ENCODE measurements at places on chromosomes 2 and 18.

DNA sequence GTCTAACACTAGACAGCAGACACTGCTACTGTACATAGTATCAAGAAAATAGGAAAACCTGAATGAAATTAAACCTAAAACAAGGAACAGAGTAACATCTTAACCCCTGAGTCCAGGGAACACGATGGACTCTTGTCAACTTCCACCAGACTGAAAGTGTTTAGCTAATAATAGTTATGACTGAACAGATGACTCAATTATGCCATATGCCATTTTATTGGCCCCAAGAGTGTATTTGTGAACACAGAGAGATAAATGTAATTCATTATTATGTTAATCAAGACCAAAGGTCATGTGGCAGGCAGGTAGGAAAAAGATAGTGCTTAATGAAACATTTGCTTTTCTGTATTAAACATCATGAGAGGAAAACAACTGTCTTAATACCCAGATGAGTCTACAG lies 58.0 kb downstream of the NYAP2 start:
- no peak for DNase-seq

DNA sequence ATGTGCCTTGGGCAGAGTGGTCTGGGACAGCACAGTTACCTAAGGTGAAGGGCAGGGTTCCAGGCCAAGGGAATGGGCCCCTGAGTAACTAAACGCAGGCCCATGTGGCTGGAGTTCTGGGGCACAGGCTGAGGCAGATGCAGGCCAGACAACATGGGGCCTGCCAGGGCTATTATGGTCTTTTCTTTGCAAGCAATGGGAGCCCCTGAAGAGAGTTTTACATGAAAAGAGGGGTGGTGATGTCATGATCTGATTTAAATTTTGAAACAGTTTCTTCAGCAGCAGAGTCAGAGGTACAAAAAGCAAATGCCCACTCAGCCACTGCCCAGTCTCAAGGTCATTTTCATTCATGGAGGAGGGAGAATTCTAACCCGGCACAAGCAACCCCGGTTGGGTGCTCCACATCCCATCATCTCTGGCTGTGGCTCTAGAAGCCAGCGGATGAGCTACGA lies 5.6 kb downstream of the CHST10 start:
- no peak for DNase-seq

DNA sequence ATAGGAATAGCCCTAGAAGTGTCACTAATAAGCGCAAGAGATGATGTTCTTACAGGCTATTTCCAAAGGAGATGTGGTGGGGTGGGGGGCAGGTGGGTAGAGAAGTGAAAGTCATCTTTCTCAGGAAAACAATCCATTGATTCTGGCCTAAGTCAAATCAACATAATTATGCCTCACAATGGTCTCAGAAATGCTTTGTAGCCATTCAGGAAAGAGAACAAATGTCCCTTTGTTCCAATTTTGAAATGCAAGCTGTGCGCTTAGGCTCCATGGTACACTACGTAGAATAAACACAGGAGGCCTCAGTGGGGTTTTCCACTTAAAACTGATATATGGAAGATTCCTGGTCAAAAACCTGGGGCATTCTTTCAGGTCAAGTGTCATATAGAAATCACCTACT lies 529.9 kb upstream of the KLHL29 start:
- DNase-seq: no peak

- no peak for DNase-seq
Measured at GRCh38 chr2:96320728-96321622, 4.1 kb upstream of the ITPRIPL1 start.

GRCh38 chr18:48786455-48787202 lies 164.1 kb downstream of the SMAD7 start:
- DNase-seq: no peak

- no peak for DNase-seq
Measured at GRCh38 chr2:64203131-64203857, 59.1 kb upstream of the PELI1 start.

GRCh38 chr2:121400201-121400600 lies 115.2 kb upstream of the TFCP2L1 start:
- DNase-seq: no peak

DNA sequence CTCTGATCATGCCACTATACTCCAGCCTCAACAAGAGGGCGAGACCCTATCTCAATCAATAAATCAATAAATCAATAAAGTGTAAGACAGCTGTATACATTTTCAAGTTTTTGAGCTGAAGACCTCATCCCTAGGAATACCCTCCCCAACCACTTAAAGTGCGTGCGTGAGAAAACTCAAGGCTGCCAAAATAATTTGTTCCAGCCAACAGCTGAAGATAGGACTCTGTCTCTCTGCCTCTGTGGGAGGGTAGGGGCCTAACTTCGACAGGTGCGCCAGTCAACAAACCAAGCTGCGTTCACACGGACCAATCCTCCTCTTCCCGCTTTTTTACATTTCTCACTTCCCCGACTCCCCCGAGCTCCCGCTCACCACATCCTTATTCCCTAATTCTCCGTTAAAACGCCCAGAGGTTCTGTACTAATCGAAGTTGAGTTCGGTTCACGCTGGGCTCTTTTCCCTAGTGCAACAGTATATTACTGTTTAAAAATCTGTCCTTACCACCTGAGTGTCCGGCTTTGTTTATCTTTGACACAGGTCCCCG lies 618 bp downstream of the POLR2D start:
- peak; percentile 5 for DNase-seq

GRCh38 chr2:238351315-238351714 lies 31.0 kb downstream of the TRAF3IP1 start:
- DNase-seq: no peak

DNA sequence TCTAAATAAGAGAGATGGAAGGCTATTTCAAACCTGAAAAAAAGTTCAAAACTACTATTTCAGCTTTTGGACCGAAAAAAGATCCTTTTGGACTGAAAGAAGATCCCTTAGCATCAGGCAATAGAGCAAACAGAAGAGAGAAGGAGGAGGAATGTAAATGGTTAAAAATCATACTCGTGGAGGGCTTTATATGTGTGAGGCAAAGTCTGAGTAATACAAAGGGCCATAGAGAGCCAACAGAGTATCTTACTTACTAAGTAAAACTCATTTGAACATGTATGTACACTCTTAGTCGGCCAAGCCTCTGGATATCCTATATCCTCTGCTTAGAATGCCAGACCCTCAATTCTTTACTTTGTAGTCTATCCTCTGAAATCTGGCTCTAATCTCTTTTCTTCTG lies 55.7 kb downstream of the ITSN2 start:
- no peak for DNase-seq
